Bladder microvascular endothelial cell (primary cell): ENCODE measurements at places on chromosomes 16 and 17. TPM values are rescaled to one million over a fixed set of nuclear protein-coding genes. Genes with fewer than 3 reads are reported as not detected.

Gene COPZ2
- 9.1 and 11.0 TPM in 2 replicates for total RNA-seq

Gene CASKIN2
- total RNA-seq, result 11.2 and 25.2 TPM in 2 replicates

Gene ALDH3A2
- 20.7 and 57.2 TPM in 2 replicates for total RNA-seq

Gene GNGT2
- total RNA-seq, result 0.50 and 1.3 TPM in 2 replicates

Gene CES4A
- total RNA-seq, result 0.49 and 1.7 TPM in 2 replicates

Gene NAGLU
- 21.4 and 26.7 TPM in 2 replicates for total RNA-seq

Gene BPTF
- 20.4 and 78.2 TPM in 2 replicates for total RNA-seq

Gene DNAI2
- total RNA-seq, result not detected in 2 replicates

Gene OR4D2
- total RNA-seq, result not detected in 2 replicates

Gene KRTAP1-1
- not detected in 2 replicates for total RNA-seq

Gene TBC1D3G
- total RNA-seq, result not detected in 2 replicates

Gene PROCA1
- 0.57 and 1.1 TPM in 2 replicates for total RNA-seq

Gene TBC1D3C
- not detected in 2 replicates for total RNA-seq

Gene CMTM1
- 1.1 and 2.9 TPM in 2 replicates for total RNA-seq

Gene DNAH9
- total RNA-seq, result not detected in 2 replicates

Gene CPPED1
- total RNA-seq, result 29.3 and 29.8 TPM in 2 replicates

Gene CACNG1
- not detected in 2 replicates for total RNA-seq

Gene PIMREG
- total RNA-seq, result 16.3 and 32.2 TPM in 2 replicates

Gene NTN1
- under 0.01 and 0.44 TPM in 2 replicates for total RNA-seq
